ENCODE measurements at places on chromosomes 1 and 21.

DNA sequence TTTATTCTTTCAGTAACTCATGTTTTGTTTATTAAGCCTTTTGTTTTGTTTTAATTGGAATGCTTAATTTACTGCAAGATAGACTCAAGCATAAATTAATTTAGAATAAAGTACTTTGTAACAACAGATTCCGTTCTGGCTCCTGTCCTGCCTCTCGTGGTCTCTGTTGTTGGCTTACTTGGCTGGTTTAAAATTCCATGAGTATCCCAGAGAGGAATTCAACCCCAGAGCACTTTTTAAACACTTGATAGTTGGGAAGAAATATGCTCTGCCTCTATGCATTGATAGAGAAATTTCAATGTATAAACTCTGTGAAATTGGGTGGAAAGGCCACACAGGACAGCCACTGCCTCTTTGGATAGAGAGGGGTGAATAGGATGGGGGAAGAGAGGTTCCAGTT, 89.7 kb downstream of the ATP5PO start:
- DNase-seq: no peak

DNA sequence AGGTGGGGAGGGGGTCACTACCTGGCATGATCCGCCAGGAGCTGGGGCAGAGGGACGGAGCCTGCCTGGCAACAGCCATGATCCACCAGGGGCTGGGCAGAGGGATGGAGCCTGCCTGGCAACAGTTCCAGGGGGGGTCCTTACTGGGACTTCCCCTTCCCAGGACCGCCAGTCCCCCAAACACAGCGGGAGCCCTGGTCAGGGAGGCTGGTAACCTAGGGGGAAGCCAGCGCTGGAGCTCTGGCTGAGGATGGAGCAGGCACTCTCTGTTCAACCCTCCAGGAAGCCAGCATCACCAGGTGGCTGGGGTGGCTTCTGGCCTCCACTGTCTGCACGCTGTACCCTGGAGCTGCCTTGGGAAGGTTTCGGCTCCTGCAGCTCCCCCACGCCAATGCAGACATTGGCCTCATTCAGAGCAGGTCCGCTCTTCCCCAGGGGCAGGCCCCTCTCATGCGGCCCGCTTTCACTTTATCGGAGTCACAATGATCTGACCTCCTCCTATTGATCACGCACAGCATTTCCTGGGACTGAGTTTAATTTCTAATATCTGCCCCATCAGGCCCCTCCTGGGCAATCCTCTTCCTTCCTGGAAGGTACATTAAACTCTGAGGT, 68.4 kb upstream of the ABCG1 start:
- no peak for DNase-seq

GRCh38 chr1:31532173-31532572, 44.1 kb upstream of the TINAGL1 start:
- no peak for DNase-seq

DNA sequence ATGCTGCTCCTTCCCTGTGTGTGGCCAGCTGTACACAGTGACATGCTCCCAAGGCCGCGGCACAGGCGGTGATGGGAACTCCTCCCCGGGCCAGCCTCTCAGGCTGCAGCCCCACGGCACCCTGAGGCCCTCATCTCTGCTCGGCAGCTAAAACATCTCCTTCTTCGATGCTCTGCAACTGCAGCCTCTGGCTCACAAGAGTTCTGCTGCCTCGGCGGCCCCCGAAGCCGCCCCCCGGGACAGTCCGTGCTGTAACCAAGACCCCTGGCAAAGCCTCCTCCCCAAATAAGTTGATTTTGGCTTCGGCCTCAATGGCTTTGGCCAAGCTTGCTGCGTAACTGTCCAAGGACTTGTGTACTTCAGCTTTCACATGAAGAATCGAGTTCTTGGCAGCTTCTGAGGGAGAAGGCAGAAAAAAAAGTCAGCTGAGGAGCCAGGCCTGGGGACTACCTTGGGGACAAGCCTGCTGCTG, 51.3 kb downstream of the GPR161 start:
- no peak for DNase-seq

DNA sequence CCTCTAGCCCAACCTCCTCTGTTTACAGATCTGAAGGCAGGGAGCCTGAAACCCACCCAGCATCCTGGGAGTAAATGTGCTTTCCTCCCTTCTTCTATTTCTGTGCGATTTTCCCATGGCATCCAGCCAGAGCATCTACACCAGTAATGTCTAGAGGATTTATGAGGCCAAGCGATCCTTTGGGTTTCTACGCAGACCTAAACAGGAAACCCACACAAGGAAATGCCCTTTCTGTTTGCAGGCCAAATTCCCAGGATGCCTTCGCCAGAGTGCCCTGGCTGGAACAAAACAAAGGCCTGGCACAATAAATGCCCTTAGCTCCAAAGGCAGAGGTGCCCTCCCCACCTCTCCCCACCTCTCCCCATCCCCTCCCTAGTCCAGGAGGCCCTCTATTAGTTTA, 110.5 kb upstream of the CDC42BPA start:
- no peak for DNase-seq

GRCh38 chr1:159140474-159140873, 30.9 kb upstream of the CADM3 start:
- no peak for DNase-seq

Measured in GM12865 (cell line).